AG04450 (cell line): ENCODE measurements at places on chromosomes 1 and 21.

- peak; percentile 53 for DNase-seq
Observed at GRCh38 chr1:159598196-159598595, 10.6 kb downstream of the APCS start.

DNA sequence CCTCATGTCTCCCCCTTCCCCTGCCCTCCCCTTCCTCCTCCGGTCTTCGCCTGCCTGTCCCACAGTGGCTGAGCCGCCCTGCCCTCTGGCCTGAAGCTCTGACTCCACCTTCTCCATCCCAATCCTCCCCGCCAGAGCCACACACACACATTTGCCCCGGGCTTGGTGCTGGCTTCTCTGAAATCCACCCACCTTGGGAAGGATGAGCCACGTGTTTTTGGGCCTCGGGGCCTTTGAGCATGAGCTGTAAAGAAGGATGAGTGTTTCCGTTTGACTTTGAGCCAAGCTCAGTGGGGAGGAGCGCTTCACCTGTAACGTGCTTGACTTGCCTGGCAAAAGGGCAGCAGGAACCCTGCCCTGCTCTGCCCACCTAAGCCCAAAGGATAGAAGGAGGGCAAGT lies 295.1 kb downstream of the SIPA1L2 start:
- no peak for DNase-seq

DNA sequence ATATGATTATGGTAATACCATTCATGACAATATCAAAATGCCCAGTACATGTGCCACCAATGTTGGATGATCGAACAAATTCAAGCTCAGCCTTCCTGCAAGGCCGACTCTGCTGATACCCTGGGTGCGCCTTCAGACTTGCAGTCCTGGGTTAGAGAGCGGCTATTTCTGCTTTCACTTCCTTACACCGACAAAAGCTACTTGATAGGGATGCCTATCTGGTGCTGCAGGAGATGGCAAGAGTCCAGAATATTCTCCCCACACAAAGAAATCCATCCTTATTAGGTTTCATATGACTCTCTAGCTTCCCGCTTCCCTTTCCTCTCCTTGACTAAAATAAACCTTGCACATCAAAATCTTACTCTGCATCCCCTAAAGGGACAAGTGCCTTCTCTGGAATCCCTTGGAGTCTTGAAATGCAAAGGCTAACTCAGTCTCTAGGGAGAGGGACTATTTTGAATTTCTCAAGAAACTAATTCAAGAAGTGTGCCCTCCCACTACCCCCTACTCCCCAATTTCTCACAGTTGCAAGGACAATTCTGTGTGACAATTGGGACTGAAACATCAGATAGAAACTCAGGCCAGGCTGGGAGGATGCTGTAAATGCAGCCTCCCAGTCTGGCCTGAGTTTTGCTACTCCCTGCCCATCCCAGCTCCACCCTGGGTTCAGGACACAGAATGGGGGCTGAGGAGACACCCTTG lies 103.1 kb upstream of the USP24 start:
- DNase-seq, result no peak

DNA sequence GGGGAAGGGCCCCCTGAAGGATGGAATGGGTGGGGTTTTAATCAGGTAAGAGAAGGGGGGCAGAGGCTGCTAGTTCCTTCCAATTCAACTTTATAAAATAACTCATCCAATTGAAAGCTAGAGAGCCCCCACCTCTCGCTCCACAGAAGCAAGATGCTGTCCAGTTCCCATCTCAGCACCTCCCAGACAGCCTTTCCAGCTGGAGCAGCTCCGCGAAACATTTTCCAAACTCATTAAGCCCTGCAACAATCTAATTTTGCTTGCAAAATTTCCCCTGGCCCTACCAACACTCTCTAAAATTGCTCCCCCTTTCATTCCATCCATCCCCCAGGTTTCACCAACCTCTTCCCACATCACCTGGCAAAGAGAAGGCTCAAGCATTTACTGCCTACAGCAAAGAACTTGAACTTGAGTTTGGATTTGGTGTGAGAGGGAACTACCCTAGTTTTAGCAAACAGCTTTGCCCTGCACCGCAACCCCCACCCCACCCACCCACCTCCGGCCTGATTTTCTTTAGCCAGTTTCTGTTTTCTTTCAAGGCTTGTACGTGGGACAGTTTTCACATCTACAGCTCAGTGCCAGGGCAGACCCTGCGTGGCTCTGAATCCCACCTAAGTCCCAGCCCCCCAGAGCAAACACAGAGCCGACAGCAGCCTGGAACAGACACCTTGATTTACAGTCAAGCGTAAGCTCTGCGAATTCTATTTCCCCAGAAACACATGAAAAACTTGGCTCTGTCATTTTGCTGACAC lies 46.7 kb downstream of the SYF2 start:
- DNase-seq, result no peak

- DNase-seq, result peak; percentile 21
Observed at GRCh38 chr1:201346337-201346939, 31.0 kb downstream of the TNNT2 start.

DNA sequence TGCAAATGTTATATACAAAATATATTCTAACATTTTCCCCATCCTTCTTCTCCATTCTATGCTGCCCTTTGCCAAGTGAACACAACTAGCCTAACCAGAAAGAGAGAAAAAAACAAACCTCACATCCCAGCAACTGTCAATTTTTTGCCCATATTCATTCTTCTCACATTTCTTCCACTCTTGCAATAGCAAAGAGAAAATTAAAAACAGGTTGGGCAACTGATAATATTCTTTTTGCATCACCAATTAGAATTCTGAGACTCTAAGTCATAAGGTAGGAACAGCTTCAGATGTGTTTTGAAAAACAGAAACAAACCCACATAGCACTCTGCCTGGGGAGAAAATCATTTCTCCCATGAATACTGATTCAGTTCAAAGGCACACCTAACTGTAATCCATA lies 25.2 kb upstream of the EXO1 start:
- no peak for DNase-seq

DNA sequence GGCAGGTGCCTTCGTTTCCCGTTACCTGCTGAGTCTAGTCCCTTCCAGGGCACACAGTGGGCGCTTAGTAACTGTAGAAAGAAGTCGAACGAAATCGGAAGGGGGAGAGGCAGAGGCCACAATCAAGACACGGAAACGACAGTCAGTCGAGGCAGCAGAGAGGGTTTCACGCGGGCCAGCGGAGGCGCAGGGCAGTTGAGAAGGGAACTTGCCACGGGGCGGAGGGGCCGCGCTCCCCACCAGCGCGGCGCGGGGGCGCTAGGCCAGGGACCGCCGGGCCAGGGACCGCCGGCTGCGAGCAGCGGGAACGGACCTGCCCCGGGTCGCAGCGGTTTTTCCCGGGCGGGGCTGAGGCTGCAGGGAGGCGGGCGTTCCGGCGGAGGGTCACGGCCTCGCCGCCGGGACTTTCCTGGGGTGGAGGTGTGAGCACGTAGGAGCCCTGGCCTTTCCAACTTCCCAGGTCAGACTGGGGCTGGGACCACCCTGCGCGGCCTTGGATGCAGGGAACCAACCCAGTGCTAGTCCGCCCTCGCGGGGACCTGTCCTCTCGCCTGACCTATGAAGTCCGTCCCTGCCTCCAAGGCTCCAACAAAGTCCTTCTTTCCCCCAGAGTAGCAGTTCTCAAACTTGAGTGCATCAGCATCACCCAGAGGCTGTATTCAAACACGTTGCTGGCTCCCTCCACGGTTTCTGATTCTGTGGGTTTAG lies 150.1 kb upstream of the FGGY start:
- no peak for DNase-seq

DNA sequence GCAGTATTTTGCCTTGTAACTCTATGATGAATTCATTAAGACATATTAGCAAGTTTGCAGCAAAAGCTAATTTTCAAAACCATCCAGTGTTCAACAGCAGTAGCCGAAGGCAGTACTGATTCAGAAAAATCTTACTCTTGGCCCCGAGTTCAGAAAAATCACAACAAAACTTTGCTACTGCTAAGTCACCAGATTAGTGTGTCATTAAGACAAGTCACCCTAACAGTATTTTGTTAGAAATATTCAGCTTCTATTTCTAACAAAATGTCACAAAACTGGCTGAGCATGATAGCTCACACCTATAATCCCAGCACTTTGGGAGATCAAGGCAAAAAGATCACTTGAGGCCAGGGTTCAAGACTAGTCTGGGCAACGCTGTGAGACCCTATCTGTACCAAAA lies 8.2 kb downstream of the GTF2B start:
- DNase-seq, result no peak

- no peak for DNase-seq
Observed at GRCh38 chr21:37861561-37861960, 54.7 kb downstream of the KCNJ6 start.

DNA sequence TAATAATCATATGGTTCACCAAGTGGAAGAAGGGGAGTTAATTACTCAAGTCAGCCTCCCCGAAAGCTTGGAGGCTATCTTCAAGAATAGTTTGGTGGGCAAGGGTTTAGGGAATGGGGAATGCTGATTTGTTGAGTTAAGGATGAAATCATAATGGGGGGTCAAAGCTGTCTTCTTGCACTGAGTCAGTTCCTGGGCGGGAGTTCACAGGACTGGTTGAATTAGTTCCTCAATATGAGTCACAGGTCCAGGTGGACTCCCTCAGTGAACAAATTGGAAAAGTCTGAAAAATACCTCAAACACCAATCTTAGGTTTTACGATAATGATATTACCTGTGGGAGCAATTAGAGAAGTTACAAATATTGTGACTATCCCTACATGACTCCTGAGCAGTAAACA lies 115.2 kb upstream of the COA6 start:
- DNase-seq, result no peak

GRCh38 chr1:59788825-59789224 lies 25.9 kb upstream of the HOOK1 start:
- no peak for DNase-seq

DNA sequence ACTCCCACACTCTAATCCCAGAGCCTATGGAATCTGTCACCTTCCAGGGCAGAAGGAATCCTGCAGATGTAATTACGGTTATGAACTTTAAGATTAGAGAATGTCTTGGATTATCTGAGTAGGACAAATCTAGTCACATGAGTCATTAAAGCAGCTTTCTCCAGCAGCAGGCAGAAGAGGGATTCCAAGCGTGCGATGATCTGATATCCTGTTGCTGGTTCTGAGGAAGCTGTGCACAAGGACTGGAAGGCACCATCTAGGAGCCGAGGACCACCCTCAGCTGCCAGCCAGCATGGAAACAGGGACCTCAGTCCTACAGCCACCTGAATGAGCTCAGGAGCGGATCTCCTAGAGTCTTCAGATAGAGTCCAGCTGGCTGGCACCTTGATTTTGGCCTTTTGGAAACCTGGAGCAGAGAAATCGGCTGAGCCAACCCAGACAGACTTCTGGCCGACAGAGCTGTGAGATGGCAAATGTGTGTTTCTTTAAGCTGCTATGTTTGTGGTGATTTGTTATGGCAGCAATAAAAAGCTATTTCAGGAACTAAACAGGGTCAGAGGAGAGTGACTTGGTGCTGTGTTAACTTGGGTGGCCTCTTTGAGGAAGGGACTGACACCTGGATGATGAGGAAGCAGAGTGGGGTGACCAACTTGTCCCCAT lies 34.5 kb downstream of the LRRN2 start:
- DNase-seq, result no peak
